ENCODE measurements at places on chromosomes 3 and 15. TPM values are rescaled to one million over a fixed set of nuclear protein-coding genes. Genes with fewer than 3 reads are reported as not detected.

The PLA1A gene
- total RNA-seq, result not detected

GRCh38 chr3:54891540-54891897 lies 36.3 kb downstream of the LRTM1 start:
- no peak overlapping the region for H3K4me3 ChIP-seq
- DNase-seq, result no peak
- no peaks in the 10 kb centered on the region for H3K27me3 ChIP-seq
- no peak overlapping the region for H3K27ac ChIP-seq
- H3K36me3 ChIP-seq, result no peaks in the 10 kb centered on the region

The RPP25 gene
- total RNA-seq, result 3.5 TPM

The MYD88 gene
- 19.3 TPM for total RNA-seq

DNA sequence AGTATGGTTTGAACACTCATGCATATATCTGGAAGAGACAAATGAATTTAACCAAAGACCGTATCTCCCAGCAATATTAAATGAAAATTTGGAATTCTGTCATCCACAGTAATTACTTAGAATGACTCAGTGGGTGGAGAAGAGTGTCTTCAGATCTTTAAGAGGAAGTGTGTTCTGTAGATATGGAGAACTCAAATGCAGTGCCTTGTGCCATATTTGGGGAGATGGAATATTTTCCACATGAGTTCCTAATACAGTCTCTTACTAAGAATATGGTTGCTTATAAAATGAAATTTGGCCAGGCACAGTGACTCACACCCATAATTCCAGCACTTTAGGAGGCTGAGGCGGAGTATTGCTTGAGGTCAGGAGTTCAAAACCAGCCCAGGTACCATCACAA lies 40.5 kb downstream of the ANO10 start:
- H3K36me3 ChIP-seq, result peaks cover 9% of the 10 kb centered on the region
- DNase-seq, result no peak
- no peaks in the 10 kb centered on the region for H3K27me3 ChIP-seq
- H3K4me1 ChIP-seq, result peaks cover 14% of the 10 kb centered on the region
